GM23248 (cell line): ENCODE measurements at places on chromosomes 11 and 22. TPM values are rescaled to one million over a fixed set of nuclear protein-coding genes. Genes with fewer than 3 reads are reported as not detected.

The IL10RA gene
- not detected in 2 replicates for total RNA-seq

The NCR3LG1 gene
- total RNA-seq = 1.3 and 5.1 TPM in 2 replicates

The ACR gene
- total RNA-seq = not detected in 2 replicates

The NPAS4 gene
- not detected in 2 replicates for total RNA-seq

- no peak for DNase-seq
Observed at GRCh38 chr11:1077033-1077416, 2.4 kb downstream of the MUC2 start.

DNA sequence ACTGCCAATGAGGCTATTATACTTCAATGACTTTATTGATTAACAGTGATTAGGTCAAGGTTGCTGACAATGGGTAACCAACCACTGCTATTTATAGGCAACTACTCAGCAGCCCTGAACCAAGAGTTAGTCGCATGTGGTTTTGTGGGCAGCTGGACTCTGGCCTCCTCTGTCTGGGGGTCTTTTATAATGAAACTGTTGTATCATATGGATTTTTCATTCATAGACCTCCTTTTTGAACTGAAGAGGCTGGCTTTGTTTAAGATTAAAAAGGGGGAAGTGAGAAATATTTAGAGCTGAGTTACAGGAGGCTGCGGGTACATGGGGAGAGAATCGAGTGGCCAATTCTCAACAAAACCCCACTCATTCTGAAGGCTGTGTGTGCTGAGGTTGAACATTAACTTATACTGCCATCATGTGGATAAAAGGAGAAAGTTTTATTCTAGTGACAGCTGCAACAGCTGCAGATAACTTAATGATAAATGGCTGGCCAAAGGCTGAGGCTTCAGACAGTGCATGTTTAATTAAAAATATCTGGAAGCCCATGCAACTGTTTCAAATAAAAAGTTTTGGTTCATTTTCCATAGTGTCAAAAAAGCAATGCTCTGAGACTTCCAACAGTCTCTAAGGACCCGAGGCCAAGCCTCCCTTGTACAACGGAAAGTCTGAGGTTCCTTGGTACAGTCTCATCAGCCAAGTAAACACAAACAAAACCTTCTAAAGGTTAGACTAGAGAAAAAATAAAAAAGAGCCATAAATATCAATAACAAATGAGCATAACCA, 682.6 kb downstream of the KCNA4 start:
- peak; percentile 77 for DNase-seq
